T-helper 1 cell (primary cell): ENCODE measurements at places on chromosomes 2 and 18.

GRCh38 chr2:5343785-5344335, 348.3 kb upstream of the SOX11 start:
- no peak for DNase-seq

DNA sequence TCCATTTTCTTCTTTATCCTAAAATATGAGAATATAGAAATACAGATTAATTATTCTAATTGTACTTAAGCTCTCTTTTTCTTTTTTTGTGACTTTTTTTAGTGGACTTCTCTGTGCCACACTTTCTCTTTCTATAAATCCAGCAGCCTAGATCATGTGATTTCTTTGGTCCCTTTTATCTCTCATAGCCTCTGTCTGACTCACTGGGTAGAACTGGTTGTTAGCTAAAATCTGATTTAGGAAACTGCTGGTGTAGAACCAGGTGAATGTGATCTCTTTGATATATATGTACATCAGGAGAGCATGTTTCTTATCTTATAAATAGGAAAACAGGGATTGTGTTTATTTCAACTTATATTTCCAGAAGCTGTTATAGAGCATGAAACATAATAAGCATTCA, 54.9 kb downstream of the VRK2 start:
- no peak for DNase-seq

DNA sequence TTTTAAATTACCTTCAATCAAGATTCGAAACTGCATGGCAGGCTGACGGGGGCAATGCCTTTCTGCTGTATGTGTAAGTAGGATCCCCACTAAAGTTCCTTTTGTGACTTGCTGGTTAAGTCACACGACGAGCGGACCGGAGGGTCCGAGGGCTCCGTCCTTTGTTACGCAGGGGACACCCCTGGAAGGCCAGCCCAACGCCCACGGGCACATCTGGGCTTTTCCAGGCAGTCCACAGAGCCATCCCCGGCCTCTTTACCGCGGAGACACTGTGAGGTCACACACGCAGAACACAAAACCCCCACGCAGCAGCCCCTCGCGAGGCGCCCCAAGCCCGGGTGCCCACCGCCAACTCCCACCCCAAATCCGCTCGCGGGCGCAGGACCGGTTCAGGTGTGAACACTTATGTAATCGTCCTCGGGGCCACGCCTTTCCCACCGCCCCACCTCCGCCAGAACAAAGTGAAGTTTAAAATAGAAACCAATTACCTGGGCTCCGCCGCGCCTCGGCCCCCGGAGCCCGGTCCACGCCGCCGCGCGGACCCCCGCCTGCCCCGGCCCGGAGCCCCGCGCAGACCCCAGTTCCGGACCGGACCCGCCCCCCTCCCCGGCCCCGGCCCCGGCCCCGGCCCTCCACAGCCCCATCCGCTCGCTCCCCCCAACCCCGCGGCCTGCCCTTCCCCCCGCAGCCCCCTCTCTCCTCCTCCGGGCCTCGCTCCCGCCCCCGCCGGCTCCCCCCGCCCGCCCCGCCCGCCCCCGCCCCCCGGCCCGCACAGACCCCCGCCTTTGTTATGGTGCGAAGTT, 4.2 kb downstream of the ZNF516 start:
- no peak for DNase-seq

- no peak for DNase-seq
These were observed 103.4 kb downstream of the ZFP36L2 start for GRCh38 chr2:43123028-43123427.

DNA sequence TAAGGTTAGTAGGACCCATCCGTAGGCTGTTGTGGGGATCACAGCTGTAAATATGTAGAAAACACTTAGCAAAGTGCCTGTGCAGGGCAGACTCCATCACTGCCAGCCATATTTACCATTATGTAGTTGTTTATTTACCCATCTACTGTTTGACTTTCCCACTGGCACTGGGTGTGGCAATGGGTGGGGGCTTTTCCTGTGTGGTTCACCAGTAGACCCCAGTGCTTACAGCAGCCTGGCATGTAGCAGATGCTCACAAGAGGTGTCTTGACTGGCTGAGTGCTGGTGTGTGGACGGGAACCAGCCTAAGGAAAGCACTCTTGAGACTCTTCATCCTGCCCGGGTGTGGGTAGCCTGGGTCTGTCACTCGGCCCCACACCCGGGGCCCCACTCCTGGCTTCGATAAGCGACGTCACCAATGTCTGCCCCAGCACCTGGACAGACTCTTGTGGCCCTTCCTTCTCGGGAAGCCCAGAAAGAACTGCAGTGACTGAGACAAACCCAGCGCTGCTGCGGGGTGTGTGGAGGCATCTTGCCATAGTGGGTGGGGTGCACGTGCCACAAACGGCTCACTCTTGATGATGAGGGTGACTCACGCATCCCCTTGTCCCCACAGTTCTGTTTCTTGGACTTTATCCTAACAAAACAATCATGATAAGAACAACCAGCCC, 78.3 kb downstream of the HDAC4 start:
- DNase-seq: no peak

DNA sequence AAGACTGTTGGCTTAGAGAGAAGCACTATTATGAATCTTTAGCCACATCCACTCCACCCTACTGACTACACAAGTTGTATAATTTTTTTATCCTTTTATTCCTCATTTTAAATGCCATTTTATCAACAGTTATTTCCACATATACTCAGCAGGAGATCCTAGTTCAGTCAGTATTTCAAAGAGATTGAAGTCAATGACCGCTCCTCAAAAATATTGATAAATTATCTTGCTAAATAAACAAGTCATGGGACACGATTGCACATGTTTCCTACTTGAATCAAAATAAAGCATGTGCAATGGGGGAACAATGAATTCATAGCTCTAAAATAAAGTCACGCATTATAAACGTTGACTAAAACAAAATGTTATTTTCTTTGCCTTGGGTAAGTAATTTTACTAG, 496.5 kb downstream of the LRRTM4 start:
- no peak for DNase-seq

DNA sequence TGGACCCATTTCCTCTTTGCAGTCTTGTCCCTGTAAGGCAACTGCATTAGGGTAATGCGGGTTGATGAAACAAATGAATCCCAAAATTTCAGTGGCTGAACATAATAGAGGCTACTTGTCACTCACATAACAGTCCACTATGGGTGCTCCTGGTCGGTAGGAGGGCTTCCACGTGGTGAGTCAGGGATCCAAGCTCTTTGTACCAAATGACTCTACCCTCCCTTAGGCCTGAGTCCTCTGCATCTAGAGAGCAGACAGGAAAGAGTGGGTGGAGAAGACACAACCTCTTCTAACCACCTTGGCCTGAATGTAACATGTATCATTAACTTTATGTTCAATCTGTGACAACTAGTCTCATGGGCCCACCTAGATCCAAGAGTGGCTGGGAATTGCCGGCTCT, 86.2 kb upstream of the HAAO start:
- DNase-seq: no peak

DNA sequence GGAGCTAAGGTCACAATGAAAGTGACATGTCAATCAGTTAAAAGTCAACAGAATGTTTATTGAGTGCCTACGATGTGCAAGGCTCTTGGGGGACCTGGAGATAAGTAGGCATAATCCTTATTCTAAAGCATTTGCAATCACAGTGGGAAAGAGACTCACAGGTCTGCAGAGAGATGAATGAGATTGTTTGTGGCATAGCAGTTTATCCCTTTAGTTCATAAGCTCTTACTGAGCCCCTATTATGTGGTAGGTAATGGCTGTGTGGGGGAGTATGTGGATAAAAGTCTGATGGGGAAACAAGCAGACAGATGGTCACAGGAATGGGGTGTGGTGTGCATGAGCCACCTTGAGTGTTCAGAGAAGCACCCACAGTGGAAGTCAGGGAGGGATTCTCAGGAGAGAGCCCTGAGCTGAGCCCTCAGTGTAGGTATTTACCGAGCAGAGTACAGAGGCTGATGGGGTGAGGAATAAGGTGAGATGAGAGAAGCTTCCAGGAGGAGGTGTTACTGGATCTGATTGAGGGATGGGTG, 48.1 kb downstream of the EMILIN2 start:
- DNase-seq: no peak

- no peak for DNase-seq
These were observed 76.7 kb upstream of the SALL3 start for GRCh38 chr18:78902795-78903435.

GRCh38 chr2:113198048-113198789, 24.4 kb downstream of the PSD4 start:
- DNase-seq: no peak

DNA sequence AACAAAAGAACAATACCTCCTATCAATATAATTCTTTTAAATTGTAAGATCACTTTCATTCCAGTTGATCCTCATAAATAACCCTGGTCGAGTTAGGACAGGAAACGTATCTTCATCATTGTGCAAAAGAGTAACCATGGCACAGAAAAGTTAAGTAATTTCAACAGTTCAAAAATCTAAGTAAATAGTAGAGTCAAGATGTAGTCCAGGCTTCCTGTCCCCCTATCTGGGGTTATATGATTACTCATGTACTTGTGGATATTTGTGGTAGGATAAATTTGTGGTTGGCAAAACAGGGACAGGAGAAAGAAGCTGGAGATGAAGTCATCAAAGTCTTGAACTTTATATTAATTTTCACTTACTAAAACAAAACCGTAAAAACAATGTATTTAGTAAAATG, 772.6 kb downstream of the TSN start:
- no peak for DNase-seq

DNA sequence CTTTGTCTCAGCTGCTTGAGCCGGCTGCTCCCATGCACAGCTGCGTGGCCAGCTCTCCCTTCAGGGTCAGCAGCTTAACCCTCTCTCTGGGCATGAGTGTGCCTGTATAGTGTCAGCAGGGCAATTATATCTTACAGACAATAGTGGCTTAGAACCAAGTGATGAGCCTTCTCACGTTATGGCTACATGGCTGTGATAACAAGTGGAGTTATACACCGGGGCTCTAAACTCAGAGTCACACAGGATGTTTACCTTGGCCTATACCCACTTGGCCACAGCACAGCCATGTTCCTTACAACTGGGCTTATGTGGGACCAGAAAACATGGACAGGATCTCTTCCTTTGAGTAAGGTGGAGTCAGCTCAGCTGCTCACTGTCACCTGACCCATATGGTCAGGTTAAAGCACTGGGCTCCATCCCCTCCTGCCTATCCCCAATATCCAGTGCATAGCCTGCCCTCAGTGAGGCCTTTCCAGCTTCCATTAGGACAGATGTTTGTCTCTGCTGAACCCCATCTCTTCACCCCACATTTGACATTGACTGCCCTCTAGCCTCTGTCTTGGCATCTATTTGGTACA, 294.2 kb upstream of the NCKAP5 start:
- DNase-seq: no peak

- DNase-seq: no peak
These were observed 509.7 kb downstream of the ERBB4 start for GRCh38 chr2:212028798-212029394.

GRCh38 chr18:9701609-9702349, 6.3 kb upstream of the RAB31 start:
- no peak for DNase-seq

- no peak for DNase-seq
These were observed 175.1 kb downstream of the ZFP36L2 start for GRCh38 chr2:43051338-43051737.

DNA sequence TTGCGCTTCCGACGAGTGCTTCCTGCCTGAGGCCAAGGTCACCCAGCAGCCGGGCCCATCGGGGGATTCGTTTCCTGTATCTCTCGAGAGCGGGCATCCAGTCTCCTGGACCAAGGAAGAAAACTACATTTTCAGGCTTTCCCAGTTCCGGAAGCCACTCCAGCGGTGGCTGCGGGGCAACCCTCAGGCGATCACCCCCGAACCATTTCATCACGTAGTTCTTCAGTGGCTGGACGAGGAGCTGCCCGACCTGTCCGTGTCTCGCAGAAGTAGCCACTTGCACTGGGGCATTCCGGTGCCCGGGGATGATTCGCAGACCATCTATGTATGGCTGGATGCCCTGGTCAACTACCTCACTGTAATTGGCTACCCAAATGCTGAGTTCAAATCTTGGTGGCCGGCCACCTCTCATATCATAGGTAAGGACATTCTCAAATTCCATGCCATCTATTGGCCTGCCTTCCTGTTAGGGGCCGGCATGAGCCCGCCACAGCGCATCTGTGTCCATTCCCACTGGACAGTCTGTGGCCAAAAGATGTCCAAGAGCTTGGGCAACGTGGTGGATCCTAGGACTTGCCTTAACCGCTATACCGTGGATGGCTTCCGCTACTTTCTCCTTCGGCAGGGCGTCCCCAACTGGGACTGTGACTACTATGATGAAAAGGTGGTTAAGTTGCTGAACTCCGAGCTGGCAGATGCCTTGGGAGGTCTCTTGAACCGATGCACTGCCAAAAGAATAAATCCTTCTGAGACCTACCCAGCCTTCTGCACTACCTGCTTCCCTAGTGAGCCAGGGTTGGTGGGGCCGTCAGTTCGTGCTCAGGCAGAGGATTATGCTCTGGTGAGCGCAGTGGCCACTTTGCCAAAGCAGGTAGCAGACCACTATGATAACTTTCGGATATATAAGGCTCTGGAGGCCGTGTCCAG, 1.0 kb downstream of the MARS2 start:
- no peak for DNase-seq

DNA sequence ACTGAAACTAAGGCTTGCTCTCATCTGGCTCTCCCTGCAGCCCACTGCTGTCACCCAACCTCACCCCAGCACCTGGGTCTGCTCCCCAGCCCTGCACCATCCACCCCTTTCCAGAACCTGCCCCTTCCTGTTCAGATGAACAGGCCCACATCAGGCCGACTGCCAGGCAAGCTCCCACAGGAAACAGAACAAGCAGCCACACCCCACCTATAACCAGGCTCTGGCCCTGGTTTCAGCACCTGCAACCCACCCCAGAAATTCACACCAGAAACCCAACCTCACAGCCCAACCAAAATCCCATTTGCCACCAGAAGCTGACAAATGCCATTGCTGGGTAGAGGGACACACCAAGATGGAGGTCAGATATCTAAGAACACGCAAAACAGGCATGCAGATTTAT, 159.2 kb upstream of the ID2 start:
- DNase-seq: no peak

DNA sequence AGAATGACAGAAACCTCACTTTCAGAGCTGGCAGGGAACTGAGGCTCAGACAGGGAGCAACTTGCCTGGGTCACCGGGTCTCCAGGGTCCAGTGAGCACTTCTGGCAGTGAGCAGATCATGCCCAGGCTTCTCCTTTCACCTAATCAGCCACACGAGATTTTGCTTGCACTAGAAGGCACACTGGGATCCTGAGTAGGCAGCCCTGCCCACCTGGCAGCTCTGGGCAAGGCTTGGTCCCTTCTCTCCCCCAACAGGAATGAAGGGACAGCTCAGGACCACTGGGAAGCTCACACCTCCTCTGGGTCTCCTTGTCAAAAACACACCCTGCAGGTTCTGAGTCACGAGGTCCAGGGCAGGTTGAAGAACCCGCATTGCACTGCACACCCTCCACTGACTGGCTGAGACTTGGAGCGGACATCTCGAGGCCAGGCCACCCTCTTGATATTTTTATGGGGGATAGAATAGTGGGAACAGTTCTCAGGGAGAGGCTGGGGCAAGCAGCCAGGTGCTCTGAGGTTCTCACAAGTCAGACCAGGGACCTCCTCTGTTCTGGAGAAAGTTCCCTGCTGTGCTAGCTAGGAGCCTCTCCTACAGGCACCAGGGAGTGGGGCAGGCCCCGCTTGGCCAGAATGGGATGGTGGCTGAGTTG, 5.7 kb downstream of the MAL start:
- no peak for DNase-seq
